Activated CD8-positive, alpha-beta memory T cell treated with anti-CD3 and anti-CD28 coated beads for 1 hour (primary cell): ENCODE measurements at places on chromosomes 3 and 15.

DNA sequence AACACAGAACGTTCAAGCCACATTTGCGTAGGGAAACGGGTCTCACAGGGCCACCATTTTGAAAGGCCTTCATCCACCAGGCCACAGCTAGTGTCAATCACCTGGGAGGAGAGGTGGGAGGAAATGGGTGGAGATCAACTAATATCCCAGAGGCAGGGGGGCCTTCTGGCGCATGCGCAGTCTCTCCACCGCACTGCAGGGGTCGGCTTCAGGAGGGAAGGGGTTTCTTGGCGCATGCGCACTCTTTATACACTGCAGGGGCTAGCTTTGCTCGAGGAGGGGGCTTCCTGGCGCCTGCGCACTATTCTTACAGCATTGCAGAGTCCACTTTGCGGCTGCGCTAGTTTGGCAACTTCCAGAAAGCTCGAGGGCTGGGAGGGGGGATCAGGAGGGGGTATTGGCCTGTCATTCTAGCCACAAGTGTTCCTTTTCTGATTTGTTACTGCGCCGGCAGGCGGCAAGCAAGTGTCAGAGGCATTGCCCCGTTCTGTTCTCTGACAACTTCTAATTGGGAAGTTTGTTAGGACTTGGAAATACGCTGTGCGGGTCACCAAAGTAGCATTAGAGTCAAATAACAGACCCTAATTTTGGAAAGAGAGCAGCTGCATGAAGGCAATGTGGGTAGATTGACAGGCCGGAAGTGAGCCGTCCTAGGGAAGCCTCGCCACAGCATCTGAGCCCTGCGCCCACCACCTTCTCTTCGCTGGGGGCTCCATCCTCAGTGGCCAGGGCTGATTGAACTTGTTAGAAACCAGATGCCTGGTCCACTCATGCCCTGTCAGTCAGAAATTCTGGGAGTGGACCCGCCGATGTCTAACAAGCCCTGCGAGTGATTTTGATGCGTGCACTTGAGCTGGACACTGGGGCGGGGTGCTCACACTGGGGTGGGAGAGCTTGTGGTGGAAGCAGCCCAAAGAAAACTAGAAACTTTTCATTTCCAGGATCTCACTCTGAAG lies 173.5 kb upstream of the NDN start:
- DNase-seq, result no peak

- no peak for DNase-seq
Observed at GRCh38 chr15:38046257-38047051, 112.0 kb downstream of the TMCO5A start.

GRCh38 chr3:60622349-60622748 lies 628.9 kb downstream of the FHIT start:
- DNase-seq, result no peak

- no peak for DNase-seq
Observed at GRCh38 chr3:190272747-190273146, 49.5 kb downstream of the CLDN1 start.

GRCh38 chr3:98800401-98800800 lies 37.3 kb downstream of the ST3GAL6 start:
- DNase-seq, result no peak

DNA sequence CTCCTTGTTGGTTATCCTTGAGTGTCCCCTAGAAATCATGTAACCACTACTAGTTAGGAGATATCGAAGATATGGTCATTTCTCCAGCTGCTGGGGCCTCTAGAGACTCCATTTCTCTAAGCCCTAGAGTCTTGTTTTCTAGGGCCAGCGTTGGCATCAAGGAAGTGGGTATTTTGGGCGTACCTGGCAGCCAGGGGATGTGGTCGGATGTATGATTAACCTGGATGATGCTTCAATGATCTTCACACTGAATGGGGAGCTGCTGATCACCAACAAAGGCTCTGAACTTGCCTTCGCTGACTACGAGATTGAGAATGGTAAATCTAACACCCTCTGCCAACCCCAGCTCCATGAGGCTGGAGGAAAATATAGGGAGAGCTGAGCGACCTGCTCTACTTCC lies 325.5 kb downstream of the RYR3 start:
- no peak for DNase-seq

DNA sequence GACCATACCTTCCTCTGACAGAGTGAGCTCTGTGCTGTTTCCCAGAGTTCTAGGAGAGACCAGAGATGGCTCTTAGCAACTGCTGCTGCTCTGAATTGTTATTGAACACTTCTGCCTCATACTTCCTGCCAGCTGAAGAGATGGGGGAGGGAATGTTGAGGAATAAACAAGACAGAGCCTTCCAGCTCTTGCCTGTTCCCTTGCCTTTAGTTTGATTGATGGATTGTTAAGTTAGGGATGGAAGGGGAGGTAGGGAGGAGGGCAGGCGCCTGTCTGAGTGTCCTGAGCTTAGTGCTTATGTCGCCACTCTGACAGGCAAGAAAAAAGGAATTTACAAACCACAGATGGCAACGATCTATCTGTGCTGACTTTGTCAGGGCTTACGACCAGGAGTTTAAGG lies 42.8 kb downstream of the ZNF609 start:
- no peak for DNase-seq

DNA sequence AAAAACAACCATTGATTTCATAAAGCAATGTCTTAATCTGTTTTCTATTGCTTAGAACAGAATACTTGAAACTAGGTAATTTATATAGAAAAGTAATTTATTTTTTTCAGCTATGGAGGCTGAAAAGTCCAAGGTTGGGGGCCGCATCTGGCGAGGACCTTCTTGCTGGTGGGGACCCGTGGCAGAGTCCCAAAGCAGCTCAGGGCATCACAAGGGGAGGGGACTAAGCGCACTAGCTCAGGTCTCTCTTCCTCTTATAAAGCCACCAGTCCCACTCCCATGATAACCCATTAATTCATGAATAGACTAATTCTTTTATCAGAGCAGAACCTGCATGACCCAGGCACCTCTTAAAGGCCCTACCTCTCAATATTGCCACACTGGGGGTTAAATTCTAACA lies 87.2 kb upstream of the KLF13 start:
- DNase-seq, result no peak

DNA sequence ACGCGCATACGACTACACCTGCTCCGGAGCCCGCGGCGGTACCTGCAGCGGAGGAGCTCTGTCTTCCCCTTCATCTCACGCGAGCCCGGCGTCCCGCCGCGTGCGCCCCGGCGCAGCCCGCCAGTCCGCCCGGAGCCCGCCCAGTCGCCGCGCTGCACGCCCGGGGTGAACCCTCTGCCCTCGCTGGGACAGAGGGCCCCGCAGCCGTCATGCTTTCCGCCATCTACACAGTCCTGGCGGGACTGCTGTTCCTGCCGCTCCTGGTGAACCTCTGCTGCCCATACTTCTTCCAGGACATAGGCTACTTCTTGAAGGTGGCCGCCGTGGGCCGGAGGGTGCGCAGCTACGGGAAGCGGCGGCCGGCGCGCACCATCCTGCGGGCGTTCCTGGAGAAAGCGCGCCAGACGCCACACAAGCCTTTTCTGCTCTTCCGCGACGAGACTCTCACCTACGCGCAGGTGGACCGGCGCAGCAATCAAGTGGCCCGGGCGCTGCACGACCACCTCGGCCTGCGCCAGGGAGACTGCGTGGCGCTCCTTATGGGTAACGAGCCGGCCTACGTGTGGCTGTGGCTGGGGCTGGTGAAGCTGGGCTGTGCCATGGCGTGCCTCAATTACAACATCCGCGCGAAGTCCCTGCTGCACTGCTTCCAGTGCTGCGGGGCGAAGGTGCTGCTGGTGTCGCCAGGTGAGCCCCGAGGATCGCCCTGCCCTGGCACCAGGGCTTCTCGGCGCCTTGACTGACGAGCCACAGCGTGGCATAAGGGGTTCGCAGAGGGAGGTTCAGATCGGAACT lies 420 bp downstream of the SLC27A2 start:
- DNase-seq, result no peak

- no peak for DNase-seq
Observed at GRCh38 chr3:171049861-171050444, 23.4 kb upstream of the SLC2A2 start.

DNA sequence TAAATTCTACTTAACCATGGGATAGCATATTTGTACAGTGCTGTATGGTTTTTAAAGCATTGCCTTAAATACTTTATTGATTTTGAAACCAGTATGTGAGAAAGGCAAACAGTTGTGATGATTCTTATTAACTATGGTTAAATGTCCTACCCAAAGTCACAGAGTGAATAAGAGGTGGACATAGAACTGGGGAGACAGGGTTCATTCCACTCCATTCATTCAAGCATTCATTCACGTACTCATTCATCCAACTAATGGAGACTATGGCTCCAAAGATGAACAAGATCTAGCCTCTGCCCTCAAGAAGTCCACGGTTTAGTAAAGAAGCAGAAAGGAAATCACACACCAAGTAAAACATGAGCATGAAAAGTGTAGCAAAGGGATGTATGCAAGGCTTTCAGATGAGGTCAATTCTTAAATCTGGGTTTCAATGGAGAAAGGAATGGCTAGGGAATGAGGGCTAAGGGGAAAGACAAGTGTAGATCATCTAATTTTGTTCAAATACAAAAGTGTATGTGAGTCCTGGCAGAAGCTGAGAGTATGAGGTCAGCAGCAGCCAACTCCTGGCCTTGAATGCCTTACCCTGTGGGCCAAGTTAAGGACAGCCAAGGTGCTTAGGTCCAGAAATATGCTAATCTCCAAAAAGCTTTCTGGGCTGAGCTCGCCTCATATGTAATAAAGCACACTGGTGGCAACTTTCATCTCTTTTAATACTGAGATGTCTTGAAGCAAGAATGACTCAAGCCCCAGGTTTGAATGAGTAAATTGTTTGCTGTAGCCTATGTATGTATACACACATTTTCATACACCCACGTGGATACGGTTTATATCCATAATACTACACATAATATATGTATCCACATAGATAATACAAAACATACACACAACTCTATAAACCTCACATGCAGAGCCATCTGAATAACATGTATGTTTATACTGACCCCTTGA lies 4.3 kb downstream of the TNIK start:
- DNase-seq, result no peak

DNA sequence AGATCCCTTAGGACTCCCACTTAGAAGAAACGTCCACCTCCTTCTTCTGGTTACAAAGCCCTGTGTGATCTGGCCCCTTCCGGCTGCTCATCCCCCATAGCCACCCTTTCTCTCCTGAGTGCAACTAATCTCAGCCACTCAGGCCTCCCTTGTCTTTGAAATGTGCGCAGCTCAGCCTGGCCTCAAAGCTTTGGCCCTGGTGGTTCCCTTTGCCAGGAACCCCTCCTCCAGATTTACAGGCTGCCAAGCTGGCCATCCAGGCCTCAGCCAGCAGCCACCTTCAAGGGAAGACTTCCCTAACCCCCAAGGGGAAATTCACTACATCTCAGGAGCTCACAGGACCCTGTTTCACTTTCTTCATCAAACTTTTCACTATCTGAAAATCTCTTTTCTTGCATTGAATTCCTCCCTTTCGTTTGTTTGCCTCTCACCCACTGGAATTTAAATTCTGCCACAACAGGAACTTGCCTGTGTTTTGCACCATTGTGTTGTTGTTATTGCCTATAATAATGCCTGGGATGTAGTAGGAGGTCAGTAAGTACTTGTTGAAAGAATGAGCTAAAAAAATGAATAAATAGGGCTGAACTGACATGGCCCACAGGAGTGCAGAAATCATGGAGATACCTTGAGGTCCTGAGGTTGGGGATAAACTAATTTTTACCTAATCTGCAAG lies 109.5 kb upstream of the PFN2 start:
- no peak for DNase-seq

GRCh38 chr3:171039674-171040073 lies 13.2 kb upstream of the SLC2A2 start:
- DNase-seq, result no peak

GRCh38 chr15:68418611-68419161 lies 13.3 kb downstream of the ITGA11 start:
- DNase-seq, result no peak

- no peak for DNase-seq
Observed at GRCh38 chr15:61227950-61228936, 859 bp downstream of the RORA start.
